Activated naive CD8-positive, alpha-beta T cell treated with anti-CD3 and anti-CD28 coated beads, Interleukin-2, amount 10 ng/mL, durations not matched to agents 7 days and 5 days (primary cell): ENCODE measurements at places on chromosomes 11 and 22.

DNA sequence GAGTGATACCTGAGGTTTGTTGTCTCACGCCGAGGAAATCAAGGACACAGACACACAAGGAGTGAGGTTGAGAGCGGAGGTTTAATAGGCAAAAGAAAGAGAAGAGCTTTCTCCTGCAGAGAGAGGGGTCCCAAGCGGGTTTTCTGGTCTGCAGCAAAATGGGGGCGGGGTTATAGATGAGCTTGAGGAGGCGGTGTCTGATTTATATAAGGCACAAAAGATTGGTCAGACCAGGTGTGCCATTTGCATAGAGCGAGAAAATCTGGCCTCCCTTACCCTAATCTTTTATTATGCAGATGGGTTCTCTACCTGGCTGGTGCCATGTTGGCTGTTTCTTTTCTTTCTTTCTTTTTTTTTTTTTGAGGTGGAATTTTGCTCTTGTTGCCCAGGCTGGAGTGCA is 11.8 kb downstream of the C11orf96 start:
- DNase-seq: no peak

DNA sequence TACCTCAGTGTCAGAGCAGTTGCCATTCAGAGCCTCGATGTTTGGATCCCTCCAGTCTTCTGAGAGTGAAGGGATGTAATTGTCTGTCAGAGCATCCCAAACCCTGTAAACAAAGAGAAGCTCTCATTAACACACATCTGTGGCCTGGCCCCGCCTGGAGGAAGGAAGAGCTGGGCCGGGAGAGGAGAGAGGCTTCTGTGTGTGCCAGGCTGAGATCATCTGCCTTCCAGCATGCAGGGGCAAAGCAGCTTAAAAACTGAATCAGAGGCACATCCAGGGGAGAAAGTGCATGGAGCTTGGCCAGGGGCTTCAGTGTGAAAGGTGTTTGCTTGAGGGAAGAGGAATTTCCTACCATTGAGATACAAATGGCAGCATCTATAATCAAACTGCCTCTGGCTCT is 14.5 kb downstream of the FEZ1 start:
- DNase-seq: no peak

GRCh38 chr11:28026634-28027290 is 81.2 kb downstream of the KIF18A start:
- no peak for DNase-seq

- DNase-seq: no peak
Measured at GRCh38 chr11:132220474-132220873, 850.1 kb downstream of the NTM start.

DNA sequence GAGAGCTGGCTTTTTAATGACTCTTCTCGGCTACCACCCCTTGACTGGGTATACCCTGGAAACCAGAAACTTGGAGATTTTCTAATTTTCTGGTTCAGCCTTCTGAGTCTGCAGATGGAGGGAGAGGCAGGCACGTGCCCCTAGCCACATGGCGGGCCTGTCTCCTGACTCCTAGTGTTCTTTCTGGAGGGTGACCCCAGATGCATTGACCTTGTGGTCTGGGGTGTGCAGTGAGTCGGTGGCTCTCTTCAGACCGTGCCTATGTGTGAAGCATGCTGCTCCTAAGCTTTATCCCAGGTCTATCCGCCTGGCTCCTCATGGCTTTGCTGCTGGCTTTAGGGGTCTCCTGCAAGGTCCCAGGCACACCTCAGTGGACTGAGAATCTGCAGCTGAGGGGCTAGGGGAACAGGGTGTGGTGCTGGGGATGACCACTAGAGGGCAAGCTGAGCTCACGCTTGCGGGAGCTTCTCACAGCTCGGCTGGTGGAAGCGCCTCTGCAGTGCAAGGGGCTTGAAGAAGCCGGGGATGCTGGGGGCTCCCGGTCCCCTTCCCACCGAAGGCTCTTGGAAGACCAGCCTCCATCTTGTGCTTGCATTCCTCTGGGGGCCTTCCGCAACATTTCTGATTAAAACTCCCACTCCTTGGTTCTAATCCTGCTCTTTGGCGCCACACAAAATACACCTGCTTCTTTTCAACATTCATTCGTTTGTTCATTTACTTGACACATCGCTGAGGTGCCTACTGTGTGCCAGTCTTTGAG is 51.8 kb downstream of the OTOG start:
- DNase-seq: peak; percentile 75

DNA sequence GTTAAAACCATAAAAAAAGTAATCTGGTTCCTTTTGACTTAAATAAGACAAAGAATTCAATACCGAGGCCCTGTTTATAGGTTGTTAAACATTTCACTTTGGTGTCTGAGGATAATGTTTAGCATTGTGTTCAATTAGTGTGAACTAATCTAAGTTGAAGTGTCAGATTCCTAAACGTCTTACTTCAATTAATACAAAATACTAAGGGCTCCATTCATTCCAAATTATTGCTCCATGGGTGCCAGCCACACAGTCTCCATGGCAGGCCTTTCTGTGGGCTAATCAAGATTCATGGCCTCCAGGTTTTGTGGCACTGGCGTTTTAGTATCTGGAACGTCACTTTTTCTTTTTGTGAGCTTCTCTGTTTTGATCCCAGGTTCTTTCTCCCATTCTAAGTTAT is 89.4 kb downstream of the TMEM135 start:
- no peak for DNase-seq

GRCh38 chr11:79294845-79295731 is 145.7 kb downstream of the TENM4 start:
- no peak for DNase-seq
